ENCODE measurements at places on chromosomes 7 and 10. TPM values are rescaled to one million over a fixed set of nuclear protein-coding genes. Genes with fewer than 3 reads are reported as not detected.

GRCh38 chr7:494259-494687, 25.4 kb downstream of the PDGFA start:
- no peak for DNase-seq

DNA sequence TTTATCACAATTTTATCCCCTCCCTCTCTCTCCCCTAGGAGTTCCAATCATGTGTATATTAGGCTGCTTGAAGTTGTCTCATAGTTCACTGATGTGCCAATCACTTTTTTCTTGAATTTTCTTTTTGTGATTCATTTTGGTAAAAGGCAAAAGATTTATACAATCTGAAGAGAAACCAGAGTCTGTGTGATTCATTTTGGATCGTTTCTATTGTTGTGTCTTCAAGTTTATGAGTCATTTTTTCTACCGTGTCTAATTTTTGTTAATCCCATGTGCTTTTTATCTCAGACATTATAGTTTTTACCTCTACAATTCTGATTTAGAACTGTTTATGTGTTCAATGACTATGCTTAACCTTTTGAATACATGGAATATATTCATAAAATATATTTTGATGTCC, 483.9 kb upstream of the AUTS2 start:
- no peak for DNase-seq

The TFEC gene
- 0.01 TPM for polyA plus RNA-seq

GRCh38 chr10:1399431-1400100, 337.8 kb downstream of the ADARB2 start:
- DNase-seq, result no peak
